ENCODE measurements at places on chromosomes 13 and 19.

DNA sequence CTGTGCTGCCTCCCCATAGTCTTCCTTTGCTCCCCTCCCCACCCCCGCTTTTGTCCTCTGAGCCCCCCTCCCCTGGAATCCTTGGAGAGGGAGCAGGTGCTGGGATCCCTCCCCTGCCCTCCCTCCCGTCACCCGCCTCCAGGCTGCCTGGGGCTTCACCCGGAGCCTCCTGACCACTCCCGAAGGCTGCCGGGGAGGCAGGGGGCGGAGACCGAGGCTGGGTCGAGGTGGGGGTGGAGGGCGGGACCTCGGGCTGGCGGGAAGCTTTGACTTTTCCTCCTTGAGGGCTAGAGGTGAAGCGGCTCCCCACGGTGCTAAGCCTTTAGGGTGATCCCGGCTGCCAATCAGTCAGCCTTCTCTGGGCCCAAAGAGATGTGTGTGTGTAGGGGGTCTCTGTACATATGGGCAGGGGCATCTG lies 1.5 kb downstream of the KMT5C start:
- DNase-seq, result peak; percentile 16

DNA sequence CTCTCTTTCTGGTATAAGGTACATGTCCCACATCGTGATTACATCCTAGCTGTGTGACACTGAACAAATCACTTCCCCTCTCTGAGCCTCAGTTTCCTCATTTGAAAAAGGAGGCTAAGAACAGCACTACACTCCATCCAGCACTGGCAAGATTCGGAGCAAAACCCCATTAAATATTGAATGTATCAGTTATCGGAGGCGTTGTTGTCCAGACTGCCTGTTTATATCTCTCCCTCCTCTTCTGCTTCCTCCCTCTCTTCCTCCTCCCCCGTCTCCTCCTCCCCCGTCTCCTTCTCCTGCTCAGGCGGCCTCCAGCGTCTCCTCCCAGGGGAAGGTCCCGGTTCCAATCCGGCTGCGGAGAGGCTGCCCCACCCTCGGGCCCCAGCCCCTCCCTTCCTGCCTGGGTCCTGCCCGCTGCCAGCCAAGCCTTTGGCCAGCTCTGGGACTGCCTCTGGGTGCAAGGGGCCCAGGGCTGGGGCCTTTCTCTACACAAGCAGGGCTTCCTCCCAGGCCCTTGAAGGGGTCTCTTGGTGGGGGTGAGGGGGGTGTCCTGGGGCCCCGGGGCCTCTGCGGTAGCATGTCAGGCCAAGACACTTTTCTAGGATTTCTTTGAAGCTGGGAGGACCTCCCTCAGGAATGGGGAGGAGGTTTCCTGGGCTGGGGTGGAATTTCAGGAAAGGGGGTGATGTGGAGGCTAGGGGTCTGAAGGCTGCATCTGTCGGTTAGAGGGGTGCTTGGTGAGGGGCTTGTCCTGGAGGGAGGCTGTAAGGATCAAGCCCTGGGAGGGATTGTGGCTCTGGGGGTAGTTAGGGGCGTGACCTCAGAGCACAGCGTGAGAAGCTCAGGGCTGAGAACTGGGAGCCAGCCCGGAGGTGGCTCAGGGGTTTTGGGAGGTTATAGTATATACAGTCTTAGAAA lies 1.9 kb downstream of the RRAS start:
- DNase-seq, result no peak

- DNase-seq, result peak; percentile 55
Measured at GRCh38 chr13:20118268-20119140, 42.3 kb downstream of the GJA3 start.

DNA sequence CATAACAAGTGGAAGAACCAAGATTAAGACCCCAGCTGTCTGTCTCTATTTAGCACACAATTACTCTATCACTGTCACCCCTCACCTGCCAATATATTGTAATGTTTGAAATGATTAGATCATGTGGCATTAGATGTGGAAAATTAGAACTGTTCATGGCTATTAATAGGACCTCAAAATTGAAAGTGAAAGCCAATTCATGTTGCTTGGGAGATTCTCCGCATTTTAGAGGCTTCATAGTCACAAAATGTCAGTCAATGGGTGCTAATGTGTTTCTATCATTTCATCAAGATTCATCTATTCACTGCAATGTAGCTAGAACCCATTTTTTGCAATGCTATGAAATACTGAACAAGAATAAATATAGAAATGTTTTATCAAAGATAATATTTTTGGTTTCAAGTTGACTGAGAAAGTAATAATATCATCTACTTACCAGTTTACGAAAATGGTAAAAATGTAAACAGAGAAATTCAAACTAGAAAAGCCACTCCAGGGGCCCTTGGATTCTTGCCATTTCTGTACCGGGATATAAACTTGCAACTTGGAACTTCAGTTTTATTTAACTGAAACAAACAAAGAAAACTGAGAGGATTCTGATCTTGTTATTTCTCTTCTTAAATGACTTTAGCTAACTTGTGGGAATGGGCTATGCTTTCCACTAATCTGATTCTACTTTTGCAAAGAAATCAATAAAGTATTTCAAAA lies 388.6 kb downstream of the DCT start:
- DNase-seq, result no peak

GRCh38 chr13:59345311-59345710 lies 818.4 kb downstream of the DIAPH3 start:
- DNase-seq, result no peak

DNA sequence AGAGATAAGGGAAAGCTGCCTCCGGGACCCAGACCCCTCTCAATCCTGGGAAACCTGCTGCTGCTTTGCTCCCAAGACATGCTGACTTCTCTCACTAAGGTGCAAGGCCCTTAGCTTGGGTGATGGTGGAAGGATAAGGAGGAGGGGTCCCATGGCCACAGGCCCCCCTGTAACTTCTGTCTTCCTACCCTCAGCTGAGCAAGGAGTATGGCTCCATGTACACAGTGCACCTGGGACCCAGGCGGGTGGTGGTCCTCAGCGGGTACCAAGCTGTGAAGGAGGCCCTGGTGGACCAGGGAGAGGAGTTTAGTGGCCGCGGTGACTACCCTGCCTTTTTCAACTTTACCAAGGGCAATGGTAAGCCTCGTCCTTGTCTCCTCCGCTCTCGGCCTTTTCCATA lies 2.0 kb downstream of the CYP2F1 start:
- no peak for DNase-seq

DNA sequence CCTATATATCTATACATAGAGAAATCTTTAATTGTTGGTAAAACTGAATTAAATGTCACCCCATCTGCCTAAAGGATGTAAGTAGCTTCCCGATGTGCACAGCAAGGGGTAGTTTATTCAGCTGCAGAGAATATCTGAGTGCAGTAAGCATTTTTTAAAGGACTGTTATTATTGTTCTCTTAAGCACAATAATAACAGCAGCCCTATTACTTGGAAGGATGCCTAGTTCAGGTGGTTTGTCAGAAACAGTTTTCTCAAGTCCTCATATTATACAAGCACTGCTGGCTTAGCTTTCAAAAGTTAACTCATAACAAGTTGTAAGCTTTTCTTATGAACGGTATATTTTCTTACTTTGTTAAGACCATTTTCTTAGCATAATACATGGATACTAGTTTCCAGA lies 142.6 kb downstream of the CRYL1 start:
- no peak for DNase-seq

DNA sequence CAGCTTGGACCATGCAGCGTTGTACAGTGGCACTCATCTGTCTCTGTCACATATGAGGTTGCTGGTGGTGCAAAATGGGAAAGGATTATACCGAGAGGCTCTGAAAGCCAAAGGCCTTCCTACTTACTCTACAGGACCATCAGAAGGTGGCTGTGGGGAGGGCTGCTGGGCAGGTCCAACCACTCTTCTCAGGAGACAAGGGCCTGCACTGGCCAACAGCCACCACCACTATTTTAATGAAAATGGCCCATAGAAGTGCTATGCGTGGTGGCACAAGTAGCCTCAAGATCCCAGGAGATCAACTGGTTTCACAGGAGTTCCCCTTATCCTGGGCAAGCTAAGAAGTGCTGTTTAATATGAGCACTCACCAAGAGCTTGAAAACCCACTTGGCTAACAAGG lies 52.3 kb downstream of the MRPL57 start:
- peak; percentile 30 for DNase-seq
